ENCODE measurements at places on chromosomes 12 and 14.
A peak's percentile ranks its signal among the peaks of the same experiment; 100 is the strongest.

DNA sequence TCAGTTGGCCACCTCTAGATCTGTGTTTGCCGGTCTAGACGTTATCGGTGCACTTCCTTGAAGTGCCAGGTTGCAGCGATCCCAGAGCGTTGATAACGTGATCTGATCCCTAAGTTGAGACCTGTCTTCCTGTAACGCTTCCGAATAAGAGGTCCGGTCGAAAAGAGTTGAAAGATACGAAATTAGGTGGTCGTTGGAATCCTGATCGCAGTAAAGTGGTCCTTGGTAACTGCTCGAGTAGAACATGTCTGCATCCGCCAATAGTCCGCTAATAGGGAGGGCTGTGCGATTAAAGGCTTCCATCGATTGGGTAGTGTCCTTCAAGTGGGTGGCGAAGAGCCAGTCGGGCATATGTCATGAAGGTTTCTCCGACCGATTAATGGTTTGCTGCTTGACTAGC is 2.7 kb downstream of the SRSF5 start:
- no peak for DNase-seq

- DNase-seq: no peak
Measured at GRCh38 chr12:14239935-14240872, 125.3 kb upstream of the ATF7IP start.

DNA sequence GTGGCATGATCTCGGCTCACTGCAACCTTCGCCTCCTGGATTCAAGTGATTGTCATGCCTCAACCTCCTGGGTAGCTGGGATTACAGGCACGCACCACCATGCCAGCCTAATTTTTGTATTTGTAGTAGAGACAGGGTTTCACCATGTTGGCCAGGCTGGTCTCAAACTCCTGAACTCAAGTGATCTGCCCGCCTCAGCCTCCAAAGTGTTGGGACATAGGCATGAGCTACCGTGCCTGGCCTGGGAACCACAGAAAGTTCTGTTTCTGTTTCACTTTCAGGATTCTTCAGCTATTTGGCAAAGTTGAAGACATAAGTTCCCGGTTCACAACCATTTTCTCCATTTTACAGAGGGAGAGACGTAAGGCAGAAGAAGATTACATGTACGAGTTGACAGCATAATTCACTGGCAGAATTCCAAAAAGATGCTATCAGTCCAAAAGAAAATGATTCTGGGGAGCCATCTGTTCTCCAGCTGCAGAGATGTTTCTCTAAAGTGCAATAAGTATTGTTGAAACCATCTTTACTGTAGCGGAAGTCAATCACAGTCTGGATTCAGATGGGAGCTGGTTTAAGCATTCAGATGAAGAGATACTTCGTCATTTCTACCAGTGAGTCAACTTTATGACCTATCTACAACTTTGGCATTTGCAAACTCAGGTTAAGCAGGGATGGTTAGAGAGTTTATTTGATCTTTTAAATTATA is 8.1 kb upstream of the RNF34 start:
- no peak for DNase-seq

- DNase-seq: no peak
Measured at GRCh38 chr12:58916921-58917511, 3.3 kb downstream of the LRIG3 start.

- DNase-seq: peak; percentile 54
Measured at GRCh38 chr12:51082561-51083125, 753 bp downstream of the CSRNP2 start.

- peak; percentile 57 for DNase-seq
Measured at GRCh38 chr12:123109319-123109772, 41.5 kb downstream of the PITPNM2 start.

DNA sequence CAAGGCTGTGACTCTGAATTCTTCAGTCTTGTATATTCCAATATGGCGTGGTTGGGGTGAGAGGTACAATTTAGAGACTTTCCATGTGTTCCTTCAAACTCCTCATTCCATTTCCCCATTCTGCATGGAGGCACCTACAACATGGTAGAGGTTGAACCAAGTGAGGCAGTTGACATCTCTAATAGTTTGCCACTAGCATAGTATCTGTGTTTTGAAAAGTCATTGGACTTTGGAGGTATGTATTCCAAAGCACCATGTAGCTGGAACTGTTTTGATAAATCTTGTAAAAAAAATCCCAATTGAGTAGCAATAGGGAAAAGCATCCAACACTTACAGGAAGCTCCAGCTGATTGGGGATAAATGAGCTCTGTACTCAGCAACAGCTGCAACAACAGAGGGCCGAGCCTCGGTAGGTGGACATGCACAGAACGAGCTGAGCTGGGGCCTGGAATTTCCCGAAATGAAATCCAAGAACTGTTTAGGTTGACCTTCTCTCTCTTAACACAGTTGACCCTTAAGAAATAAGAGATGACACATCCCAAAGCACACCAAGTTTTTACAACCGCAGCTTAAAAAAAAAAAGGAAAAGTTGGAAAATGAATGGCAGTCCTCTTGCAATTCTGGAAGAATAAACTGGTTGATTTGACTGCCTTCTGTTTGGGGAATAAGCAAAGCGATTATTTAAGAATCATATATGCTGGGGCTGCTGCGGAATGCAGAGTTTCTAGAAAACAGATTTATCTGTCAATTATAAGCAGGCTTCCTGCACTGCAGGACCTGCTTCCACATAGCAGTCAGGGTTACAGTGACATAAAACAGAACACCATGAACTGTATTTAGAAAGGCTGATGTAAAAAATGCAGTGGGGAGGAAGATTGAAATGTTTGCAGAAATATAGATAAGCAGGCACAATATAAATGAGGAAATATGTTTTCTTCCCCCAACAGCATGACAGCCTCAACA is 194.6 kb upstream of the KRR1 start:
- no peak for DNase-seq

All from amygdala (tissue), 56 donors.